ENCODE measurements at places on chromosomes 16 and 17. TPM values are rescaled to one million over a fixed set of nuclear protein-coding genes. Genes with fewer than 3 reads are reported as not detected.

- DNase-seq: no peak
These were observed 405.6 kb downstream of the PMP22 start for GRCh38 chr17:14859542-14859941.

- peak; percentile 9 for DNase-seq
These were observed 148.9 kb downstream of the HS3ST2 start for GRCh38 chr16:22962905-22963304.

- DNase-seq: no peak
These were observed 38.3 kb upstream of the PRSS54 start for GRCh38 chr16:58332997-58333700.

DNA sequence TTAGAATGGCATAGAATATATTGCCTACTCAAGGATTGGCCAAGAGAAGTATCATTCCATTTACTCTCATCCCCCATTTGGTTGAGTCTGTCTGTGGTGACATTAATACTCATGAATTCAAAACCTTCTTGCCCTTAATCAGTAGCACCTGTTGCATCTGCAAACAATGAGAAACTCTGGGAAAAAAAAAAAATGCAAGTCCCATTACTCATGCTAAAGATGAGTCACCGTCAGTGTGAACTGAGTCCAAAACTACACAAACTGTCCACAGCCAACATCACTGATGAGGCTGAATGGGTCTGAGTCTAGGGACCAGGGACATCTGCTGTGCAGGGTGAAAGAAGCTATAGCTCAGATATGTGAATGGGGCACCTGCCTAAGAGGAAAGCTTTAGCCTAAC, 96.9 kb upstream of the ADAMTS18 start:
- DNase-seq: no peak

GRCh38 chr17:79685121-79685520, 45.6 kb upstream of the ENPP7 start:
- no peak for DNase-seq

FAM20A gene
- total RNA-seq: 5.8 TPM

PARN gene
- 23.9 TPM for total RNA-seq

TBC1D3C gene
- total RNA-seq: 0.42 TPM

DHX38 gene
- 48.6 TPM for total RNA-seq

ATXN1L gene
- 24.9 TPM for total RNA-seq

Data from lower leg skin (tissue), 4 donors.